ENCODE measurements at places on chromosomes 7 and 10.

GRCh38 chr7:93374345-93374940 lies 142.3 kb downstream of the VPS50 start:
- DNase-seq = no peak

DNA sequence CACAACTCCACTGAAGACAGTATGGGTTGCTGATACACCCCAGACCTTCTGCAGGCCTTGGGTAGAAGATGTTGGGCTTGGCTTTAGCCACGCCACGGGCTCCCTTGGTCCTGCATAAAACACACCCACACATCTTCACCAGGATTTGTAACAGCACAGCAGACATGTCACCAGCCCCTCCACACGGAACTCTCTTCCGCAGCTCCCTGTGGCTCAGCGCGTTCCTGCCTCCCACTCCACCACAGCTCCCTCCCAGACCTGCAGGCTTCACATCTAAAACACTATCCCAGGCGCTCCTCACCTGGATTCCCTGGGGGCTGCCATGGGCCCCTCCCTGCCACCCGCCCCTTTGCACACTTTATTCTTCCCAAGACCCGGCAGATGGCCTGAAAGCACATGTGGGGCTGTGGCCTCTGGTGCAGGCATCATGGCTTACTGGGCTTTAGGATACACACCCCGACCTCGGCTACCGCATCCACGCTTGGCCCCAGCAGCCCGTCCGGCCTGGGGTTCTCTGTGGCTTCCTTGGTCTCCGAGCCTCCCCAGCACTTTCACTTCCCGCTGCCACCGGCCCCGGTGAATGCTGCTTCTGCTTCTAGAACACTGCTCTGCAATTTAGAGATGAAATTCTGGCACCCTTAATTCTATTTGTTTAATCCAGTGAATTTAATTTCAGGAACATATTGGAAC lies 432.9 kb downstream of the DNAJB6 start:
- DNase-seq = no peak

DNA sequence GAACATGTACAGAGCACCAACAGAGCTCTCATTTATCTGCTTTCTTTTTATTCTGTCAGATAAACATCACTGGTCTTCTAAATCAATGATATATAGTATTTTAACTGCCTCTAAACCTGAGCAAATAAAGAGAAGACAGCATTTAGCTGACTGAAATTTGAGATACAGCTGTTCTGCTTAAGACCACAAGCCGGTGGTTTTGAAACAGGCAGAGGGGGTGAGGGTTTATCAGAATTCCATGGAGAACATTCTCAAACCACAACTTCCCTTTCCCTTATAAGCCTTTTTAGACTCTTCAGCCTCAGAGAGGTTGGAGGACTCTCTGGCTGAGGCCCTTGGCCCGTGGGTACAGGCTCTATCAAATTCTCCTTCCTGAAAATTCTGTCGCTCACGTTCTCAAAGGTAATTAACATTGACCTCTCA lies 87.4 kb upstream of the RSU1 start:
- no peak for DNase-seq

GRCh38 chr10:61899663-61899996 lies 1.9 kb upstream of the ARID5B start:
- no peak for DNase-seq

- DNase-seq = no peak
These were observed 139.5 kb downstream of the MAPK8 start for GRCh38 chr10:48445932-48446331.

DNA sequence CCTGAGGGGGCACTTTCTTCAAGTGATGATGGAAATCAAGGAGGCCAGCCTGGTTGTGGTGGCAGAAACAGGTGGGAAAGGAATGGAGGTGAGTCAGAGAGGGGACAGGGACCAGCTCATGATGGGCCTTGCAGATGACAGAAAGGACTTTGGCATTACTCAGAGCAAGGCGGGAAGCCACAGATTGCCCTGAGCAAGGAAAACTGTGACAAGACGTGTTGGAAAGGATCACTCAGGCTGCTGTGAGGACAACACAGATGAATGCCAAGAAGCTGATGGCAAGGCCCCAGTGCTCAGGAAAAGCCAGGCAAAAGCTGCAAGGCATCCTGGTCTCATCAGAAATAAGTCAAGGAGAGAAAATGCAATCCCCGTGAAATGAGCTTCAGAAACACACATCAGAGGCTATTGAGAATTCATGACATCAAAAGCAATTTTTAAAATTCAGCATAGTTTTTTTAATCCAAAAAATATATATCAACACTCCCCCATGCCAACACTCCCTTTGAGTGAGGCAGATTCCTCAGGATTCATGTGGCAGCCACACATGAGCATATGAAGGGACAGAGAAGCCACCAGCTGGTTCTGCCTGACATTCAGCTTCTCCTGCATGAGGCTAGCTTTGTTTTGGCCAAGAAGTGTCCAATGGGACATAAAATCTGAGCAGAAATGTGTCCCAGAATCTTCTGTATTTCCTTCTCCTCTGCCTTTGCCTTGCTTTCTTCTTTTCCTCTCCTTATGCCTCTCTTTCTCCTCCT lies 244.5 kb upstream of the MYO3A start:
- DNase-seq = no peak

GRCh38 chr10:5570007-5570655 lies 45.4 kb downstream of the CALML3 start:
- no peak for DNase-seq

DNA sequence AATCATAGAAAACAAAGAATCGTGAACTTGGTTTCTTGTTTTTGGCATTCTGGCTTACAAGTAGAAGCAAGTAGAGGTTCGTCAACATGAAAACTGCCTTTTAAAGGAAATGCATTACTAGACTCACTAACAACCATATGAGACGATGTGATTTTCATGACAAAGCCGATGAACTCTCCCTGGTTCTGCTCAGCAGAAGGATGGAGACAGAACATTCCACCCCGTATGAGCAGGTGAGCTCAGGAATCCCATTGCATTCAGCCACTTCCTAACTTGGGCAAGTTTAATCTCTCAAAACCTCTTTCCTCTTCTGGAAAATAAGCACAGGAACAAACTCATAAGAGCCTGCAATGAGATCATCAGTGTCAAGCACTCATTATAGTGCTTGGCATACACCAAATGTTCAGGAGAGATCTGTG lies 57.4 kb upstream of the SVIL start:
- DNase-seq = no peak

DNA sequence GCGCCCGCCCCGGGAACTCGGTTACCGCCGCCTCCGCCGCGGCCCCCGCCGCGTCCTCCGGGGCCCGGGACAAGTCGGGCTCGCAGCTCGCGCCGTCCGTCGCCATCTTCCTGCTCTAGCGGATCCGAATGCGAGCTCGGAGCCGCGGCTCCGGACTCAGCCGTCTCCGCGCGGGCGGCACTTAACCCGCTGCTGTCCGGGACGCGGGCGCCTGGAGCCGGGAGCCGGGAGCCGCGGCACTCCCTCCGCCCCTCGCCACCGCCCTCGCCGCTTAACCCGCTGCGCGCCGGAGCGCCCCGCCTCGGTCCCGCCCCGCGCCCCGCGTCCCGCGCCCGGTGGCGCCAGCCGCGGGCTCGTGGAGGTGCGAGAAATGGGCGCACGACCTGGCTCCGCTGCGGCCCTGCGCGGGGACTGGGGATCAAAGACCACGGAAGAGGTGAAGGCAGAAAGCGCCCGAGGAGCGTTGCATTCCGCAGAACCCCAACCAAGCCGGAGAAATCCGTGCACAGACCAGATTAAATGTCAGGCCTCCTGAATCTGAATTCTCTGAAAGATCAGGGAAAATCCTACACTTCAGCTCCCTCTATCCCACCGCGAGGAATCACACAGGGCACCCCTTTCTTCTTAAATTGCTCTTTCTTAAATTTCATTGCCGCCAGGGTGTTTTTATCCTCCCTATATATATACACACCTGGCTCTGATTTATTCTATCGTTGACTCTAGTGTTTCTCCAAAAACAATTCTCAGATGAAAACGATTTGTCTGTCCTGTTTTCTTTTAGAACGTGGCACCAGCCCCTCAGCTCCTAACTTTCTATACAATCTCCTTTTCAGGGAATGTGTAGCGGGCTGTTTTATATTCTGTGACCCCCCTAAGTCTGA lies at the start of gene CTTNBP2:
Gene CTTNBP2, minus strand, starts transcription at position 132 of the 881 bp plus-strand sequence. Its CDS starts 26 bp downstream, at position 106.
- DNase-seq = peak; percentile 38

- DNase-seq = no peak
These were observed 480.3 kb downstream of the RPS24 start for GRCh38 chr10:78513986-78514385.

DNA sequence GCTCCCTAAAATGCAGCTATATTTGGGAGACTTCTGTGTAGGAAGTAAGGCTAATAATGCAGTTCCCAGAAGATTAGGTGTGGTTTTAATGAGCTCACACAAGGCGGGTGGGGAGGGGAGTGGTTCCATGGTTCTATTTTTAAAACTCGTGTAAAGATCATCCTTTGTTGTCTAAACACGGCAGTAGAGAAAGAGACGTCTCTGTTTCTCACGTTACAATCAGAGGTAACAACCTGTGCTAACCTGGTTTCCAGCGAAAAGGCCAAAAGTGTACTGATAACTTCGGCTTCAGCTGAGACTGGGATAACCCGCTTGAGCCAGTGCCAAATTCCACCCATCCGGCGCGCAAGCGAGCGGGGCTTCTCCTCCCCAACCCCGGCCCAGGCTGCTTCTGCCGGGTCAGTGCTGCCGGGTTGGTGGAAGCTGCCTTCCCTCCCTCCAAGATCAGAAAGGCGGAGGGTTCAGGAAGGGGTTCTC lies 2.5 kb upstream of the MAP3K8 start:
- peak; percentile 16 for DNase-seq

GRCh38 chr7:27912751-27913150 lies 172.8 kb downstream of the TAX1BP1 start:
- no peak for DNase-seq

GRCh38 chr7:46557295-46557711 lies 636.2 kb upstream of the IGFBP3 start:
- peak; percentile 67 for DNase-seq

- no peak for DNase-seq
These were observed 282.2 kb upstream of the GALNT17 start for GRCh38 chr7:70849580-70850235.

All from kidney glomerular epithelial cell (primary cell).